ENCODE measurements at places on chromosomes 6 and 20.

DNA sequence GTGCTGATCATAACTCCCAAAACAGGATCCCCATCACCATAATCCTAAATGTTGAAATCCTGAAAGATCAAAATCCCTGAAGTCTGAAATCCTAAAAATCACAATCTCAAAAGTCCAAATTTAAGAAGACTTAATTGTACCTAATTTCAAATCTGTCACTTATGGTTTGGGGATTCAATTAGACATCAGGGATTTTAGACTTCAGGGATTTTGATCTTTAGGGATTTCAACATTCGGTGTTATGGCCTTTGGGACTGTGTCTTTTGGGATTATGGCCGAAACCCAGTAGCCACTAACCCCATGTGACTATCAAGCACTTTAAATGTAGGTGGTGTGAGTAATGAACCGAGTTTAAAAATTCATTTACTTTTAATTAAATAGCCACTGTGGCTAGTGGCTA lies 21.7 kb upstream of the AVP start:
- DNase-seq = no peak

- DNase-seq = no peak
These were observed 56.3 kb upstream of the EYA4 start for GRCh38 chr6:133184798-133185372.

- DNase-seq = no peak
These were observed 127.8 kb downstream of the SOD2 start for GRCh38 chr6:159565181-159565710.

GRCh38 chr6:11393713-11394627 lies 143.6 kb upstream of the TMEM170B start:
- no peak for DNase-seq

- DNase-seq = no peak
These were observed 2.3 kb downstream of the ZBTB2 start for GRCh38 chr6:151388997-151389617.

DNA sequence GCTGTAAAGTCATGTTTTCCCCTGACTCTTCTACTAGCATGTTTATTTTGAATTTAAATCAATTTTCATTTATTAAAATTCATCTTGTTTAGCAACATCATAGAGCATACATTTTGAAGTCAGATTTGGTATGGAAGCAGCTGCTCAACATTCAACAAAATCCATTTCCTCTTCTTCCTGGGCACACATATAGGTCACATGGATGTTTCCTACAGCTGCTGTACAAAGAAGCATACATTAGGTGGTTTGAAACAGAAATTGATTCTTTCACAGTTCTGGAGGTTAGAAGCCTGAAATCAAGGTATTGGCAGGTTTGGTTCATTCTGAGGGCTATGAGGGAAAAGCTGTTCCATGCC lies 495.2 kb downstream of the RFPL4B start:
- DNase-seq = no peak

All from activated CD8-positive, alpha-beta memory T cell treated with anti-CD3 and anti-CD28 coated beads for 4 hours (primary cell).